Stimulated activated CD4-positive, alpha-beta T cell treated with anti-CD3 and anti-CD28 coated beads, Interleukin-12 subunit alpha, Interleukin-12 subunit beta, amount 100 ng/mL, for 48 hours (primary cell): ENCODE measurements at places on chromosomes 4 and X.

DNA sequence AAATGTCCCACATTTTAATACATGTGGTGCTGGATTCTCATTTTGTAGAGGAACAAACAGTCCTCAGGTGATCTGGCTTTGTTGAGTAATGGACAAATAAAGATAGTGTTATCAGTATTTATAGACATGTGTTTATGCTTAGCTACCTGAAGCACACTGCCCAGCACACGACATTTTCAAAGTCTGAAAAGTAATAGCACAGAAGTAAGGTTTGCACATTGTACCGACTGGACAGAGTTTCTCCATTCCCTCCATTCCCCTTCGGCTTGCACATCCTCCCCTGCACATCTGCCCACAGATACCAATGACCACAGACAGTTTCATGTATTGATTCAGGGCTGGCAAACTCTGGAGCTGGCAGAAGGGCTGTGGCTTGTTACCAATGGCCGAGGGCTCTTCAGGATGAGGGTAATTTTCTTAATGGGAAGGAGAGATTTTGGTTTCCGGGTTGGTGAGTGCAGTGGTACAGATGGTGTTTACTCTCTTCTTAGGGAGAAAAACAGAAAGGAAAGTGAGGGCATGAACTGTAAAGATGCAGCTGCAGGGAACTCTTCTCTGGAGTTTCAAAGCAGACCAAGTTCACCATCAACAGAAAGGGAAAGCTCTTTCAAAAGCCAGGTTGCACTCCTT is 2.3 kb downstream of the GRPR start:
- DNase-seq: no peak

DNA sequence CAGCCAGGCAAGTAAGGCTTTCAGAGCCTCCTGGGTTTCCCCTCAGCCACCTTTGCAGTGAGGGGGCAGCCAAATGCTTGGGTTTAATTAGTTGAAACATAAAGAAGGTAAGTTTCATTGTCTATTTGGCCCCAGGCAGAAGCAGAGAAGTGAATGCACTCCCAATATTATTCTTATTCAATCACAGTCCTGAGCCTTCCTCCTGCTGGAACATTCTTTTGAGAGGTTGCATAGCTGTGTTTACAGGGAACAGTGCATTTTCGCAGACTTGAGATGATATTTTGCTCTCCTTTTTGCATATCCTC is 13.9 kb downstream of the SLC2A9 start:
- DNase-seq: no peak

- no peak for DNase-seq
These were observed 356.2 kb downstream of the GRIA2 start for GRCh38 chr4:157576671-157577217.

DNA sequence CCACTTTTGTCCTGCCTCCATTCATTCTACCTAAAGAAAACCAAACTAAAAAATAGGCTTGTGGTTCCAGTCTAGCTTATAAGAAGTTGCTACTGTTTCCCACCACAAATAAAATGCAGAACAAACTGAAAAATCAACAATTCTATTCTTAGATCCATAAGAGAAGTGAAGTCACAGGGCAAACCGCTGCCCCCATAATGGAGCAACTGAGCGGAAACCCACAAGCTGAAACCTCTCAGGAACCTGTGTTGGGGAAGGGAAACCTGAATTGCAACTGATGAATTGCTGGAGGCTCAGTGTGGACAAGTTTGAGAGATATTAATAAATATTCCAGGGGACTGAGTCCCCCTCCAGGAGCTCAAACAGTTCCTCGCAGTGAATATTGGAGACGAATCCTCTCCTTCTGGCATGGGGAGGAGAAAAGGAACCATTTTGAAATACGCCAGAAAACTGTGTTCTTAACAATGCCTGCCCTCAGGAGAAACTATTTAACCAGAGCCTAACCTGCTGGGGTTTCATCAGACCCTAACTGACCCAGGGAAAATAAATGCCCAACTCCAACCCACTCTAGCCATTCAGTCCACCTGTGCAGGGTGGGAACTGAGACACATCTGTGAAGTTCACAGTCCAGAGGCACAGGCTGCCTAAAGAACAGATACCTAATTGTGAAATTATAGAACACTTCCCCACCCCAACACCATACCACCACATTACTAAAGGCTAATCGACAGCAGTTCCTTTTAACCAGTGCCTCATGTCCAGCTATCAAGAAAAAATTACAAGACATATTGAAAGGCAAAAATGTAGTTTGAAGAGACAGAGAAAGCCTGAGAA is 22.8 kb upstream of the SH3RF1 start:
- no peak for DNase-seq

- no peak for DNase-seq
These were observed 76.2 kb upstream of the CD99 start for GRCh38 chrX:2614911-2615310.

DNA sequence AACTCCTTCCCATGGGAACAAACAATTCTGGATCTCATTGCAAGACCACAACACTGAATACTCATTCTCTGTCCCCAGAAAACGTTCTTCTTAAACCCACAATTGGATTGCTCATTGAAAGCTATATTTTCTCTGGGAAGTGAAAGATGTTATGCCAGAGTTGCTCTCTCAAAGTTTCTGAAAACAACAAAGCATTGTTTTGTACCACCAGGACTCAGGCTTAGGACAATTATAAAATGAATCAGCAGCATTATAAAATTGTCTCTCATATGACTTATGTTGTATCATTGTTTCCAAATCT is 26.5 kb downstream of the TFDP3 start:
- no peak for DNase-seq

DNA sequence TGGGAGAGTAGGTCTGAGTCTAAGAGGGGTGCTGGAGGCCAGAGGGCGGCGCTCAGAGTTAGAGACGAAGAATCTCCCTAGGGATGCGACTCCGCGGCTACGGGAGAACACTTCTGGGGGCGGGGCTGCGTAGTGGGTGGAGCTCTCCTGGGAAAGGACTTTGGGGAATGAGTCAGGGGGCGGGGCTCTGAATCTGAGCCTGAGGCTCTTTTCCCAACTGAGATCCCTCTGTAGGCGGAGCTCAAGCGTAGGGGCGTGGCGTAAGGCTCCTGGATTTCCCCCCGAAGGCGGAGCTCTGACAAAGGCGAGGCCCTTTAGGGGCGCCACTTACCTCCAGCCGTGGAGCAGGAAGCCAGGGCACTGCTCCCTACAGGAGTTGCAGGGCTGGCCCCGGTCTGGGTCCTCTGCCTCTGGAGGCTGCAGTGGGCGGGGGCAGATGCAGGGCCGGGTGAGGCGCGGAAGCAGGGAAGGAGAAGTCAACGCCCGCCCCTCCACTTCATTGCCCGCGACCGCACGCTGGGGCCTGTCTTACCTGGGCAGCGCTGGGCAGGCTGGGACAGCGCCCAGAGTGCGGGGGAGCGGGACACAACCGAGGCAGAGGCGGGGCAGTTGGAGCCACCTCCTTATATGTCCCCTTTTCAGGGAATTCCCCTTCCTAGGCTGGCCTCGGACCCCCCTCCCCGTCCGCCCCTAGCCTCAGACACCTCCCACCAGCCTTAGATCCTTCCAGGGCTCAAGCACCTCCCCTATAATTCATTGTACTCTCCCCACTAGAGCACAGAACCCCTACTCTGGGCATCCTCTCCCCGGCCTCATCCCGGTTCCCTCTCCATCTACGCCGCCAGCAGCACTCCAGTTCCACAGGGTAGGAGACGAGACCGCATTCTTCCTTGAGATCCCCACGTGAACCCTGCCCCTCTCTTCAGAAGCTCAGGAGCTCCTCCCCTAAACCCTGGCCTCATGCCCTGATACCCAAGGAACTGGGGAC is 1.6 kb downstream of the PRICKLE3 start:
- no peak for DNase-seq

DNA sequence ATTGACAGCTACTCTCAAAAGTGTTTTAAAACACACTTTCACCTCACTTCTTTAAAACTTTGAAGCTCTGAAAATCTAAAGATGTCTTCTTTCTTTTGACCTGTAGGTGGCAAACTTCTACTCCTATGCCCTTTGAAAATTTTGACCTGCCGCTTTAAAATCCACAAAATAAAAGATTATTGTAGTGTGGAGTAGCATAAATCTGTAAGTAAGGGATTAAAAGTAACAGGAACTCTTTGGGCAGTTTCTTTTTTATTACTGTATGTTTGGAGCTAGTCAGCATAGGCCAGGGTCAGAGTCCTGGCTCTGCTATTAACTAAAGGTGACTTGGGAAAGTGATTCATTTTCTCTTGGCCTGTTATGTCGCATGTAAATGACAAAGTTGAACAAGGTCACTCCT is 25.5 kb downstream of the BBS12 start:
- DNase-seq: no peak

DNA sequence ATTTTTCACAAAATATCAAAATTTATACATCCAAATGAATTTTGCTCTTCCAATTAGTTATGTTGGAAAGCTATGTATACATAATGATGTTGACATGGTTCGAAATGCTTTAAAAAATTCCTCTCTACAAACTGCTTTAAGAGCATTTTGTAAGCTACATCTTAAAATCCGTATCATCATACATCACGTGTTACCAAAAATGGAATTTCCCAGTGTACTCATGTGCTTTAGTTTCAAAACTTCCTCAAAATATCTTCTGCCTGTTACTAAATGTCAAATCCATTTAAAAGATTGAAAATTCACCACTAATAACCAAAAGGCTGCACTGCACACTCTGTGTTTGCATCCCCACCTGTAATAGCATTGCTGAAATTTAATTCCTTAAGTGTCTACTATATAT is 87.9 kb downstream of the WDFY3 start:
- DNase-seq: no peak

DNA sequence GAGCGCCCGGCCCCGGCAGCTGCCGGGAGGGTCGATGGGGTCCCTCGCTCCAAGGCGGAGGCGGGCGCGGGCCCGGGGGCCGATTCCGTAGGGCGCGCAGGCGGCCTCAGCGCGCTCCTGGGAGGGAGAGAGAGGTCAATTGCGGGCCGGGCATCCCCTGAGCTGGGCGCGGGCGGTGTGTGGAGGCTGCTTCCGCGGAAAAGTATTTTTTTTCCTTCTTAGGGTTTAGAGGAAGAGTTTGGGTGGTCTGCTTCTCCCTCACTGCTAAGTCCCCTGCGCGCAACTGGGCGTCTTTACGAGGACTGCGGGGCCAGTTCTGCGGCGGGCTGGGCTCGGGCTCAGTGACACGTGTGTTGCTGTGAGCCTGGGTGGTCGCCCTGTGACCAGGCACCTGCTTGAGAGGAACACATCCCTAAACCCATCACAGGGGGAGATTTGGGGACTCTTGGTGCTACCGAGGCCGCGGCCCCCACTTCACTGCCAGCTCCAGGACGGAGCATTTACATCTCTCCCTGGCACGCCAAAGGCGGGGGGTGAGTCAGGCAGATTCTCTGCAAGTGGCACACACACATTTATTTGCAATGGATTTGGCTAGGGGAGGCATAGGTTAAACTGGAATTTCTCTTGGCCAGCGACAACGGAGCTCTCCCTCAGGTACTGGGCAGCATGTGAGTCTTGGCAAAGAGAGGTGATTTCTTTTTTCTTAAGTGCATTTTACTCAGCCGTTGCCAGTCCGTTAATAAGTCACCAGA is 151.2 kb upstream of the SLC4A4 start:
- no peak for DNase-seq

DNA sequence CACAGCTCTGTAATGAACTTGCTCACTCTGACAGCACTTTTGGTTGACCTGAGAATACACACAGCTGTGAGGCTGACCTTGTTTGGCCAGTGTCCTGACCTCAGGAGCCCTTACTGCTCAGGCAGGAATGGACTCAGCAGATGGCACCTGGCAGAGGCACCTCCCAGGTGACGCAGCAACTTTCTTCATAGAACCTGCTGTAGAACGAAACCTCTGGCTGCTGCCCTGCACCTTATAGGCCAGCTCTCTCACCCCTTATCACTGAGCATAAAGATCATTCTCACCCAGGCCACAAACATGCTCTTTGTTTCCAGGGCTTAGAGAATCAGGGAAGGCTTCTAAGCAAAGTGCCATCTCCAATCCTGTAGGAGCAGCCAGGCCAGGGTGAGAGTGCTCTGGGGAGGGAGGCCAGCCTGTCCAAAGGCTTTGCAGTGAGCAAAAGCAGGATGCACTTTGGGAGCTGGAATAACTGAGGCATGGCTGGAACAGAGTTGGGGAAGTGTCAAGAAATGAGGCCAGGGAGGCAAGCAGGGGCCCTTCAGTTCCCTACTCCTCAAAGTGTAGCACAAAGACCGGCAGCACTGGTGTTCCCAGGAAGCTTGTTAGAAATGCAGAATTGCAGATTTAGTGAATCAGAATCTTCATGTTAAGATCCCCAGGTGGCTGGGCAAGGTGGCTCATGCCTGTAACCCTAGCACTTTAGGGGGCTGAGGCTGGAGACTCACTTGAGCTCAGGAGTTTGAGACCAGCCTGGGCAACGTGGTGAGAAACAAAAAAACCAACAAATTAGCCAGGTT is 13.3 kb upstream of the CENPU start:
- no peak for DNase-seq

GRCh38 chrX:134459683-134460004 is 321 bp upstream of the HPRT1 start:
- no peak for DNase-seq

DNA sequence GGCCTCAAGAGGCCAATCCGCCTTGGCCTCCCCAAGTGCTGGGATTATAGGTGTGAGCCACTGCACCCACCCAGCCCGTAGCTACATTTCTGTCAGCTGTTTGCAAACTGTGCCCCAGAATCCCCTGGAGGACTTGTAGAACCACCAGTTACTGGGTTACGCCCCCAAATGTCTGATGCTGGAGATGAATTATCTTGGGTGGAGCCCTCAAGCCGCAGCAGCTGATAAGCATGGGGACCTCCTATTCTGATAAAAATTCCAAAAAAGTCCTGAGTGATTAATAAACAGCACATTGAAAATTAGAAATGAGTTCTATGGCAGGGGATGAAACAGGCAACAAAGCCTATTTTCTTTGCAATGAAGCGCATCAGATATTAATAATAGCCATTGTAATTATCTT is 105.0 kb downstream of the PTTG2 start:
- DNase-seq: no peak

DNA sequence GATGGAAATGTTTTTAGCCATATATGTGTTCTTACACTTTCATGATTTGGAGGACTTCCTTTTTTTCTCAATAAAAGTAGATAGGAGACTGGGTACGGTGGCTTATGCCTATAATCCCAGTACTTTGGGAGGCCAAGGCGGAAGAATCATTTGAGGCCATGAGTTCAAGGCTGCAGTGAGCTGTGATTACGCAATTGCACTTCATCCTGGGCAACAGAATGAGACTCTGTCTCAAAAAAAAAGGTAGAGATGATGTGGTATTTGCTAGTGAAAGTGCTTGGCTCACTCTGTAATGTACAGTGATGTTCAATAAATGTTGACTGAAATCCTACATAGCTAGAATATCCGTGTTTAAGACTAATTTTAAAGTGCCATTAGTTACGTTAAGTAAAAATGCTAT is 27.4 kb downstream of the KLHL2 start:
- no peak for DNase-seq

- DNase-seq: no peak
These were observed 121.8 kb upstream of the GALNT7 start for GRCh38 chr4:173046818-173047217.

DNA sequence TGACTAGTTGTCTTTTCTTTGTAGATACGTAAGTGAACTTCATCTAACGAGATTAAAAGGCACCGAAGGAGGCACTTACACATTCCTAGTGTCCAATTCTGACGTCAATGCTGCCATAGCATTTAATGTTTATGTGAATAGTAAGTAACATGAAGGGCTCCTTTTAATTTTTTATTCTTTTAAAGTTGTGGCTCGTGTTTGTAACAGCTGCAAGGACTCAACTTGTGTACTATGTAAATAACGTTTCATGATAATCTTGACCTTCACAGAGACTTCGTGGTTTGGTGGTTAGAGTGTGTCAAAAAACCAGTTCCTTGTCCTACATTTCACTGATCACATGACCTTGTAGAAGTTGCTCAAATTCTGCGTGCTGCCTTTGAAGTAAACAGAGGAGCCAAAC is 51.6 kb downstream of the KIT start:
- DNase-seq: no peak

GRCh38 chr4:1576304-1576960 is 107.7 kb downstream of the FAM53A start:
- no peak for DNase-seq
